ENCODE measurements at places on chromosomes 1 and 21.

GRCh38 chr1:37478890-37479254 is 4.5 kb downstream of the ZC3H12A start:
- DNase-seq, result no peak

DNA sequence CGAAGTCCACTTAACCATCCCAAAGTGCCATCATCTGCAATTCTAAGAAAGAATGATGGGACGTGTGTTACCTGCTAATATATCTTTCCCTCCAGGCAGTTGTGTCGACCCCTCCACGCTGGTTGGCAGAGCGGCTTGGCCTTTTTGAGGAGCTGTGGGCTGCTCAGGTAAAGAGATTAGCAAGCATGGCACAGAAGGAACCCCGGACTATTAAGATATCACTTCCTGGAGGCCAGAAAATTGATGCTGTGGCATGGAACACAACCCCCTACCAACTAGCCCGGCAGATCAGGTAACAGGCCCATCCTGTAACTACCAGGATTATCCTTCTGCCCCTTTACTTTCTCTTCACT is 520 bp downstream of the TARS2 start:
- DNase-seq, result no peak

DNA sequence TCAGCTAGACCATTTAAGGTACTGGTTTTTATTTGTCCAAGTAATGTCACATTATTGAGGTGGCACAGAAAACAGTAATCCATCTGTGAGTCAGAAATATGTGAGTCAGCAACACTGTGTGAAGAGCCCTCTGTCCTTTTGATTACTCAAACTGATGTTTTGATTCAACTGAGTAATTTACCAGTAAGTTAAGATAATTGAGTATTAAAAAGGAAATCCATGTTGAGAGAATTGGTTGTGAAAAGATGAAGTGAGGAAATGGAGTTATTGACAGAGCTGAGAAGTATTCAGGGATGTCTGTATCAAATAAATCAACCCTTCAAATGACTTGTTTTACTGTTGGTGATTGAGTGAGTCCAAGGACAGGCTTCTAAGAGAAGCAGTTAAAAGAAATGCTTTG is 302.7 kb upstream of the SGIP1 start:
- no peak for DNase-seq

DNA sequence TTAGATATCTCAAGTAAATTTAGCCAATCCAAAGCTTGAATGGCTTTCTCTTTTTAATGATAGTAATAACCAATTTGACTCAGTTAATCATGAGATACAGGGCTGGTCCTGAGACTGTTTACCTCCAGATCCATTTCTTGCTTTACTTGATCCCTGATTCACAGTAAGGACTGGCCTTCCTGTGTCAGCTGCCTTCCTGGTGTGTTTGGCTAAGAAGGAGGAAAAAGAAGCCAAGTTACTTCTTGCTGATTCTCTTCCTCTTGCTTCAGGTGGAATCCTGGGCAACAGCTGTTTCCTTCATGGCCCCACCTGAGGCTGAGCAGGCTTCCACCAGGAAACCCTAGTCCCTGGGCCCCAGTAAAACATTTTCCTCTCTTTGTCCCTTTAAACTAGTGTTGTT is 14.6 kb upstream of the RC3H1 start:
- DNase-seq, result no peak

- DNase-seq, result no peak
Observed at GRCh38 chr1:229407206-229408026, 26.5 kb downstream of the ACTA1 start.

GRCh38 chr21:43361493-43362296 is 65.2 kb downstream of the SIK1 start:
- peak; percentile 32 for DNase-seq

GRCh38 chr21:34639882-34640788 is 25.2 kb upstream of the RCAN1 start:
- DNase-seq, result no peak

GRCh38 chr1:28190337-28190979 is 14.0 kb upstream of the PTAFR start:
- no peak for DNase-seq

DNA sequence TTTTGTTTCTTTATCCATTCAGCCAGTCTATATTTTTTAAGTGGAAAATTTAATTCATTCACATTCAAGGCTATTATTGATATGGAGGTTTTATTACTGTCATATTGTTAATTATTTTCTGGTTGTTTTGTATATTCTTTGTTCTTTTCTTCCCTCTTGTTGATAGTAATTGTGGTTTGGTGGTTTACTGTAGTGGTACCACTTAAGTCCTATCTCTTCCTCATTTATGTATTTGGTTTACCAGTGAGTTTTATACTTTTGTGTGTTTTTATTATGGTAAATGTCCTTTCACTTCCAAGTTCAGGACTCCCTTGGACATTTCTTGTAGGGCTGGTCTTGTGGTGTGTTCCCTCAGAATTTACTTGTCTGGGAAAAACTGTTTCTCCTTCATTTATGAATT is 28.1 kb upstream of the PM20D1 start:
- DNase-seq, result no peak
